SW 1271 (cell line): ENCODE measurements at places on chromosomes 4 and X.

GRCh38 chr4:12963912-12964311 is 520.2 kb downstream of the RAB28 start:
- DNase-seq: no peak

DNA sequence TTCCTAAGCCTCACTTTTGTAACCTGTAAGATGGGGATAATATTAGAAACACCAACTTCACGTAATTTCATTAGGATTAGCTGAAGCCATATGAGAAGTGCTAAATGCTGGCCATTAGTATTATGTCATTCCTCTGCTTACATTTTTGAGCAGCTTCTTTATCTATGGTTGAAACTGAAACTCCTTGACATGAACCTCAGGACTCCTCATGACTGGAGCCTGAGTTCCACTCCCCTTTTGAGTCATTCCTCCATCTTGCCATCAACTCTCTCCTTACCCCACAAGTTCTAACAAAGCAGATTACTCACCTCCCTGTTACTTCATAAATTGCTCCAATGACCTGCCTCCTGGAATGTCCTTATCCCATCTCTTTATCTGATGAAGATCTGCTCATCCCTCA is 123.2 kb upstream of the KCNIP4 start:
- DNase-seq: no peak

- DNase-seq: no peak
Observed at GRCh38 chr4:173013232-173013930, 155.2 kb upstream of the GALNT7 start.

DNA sequence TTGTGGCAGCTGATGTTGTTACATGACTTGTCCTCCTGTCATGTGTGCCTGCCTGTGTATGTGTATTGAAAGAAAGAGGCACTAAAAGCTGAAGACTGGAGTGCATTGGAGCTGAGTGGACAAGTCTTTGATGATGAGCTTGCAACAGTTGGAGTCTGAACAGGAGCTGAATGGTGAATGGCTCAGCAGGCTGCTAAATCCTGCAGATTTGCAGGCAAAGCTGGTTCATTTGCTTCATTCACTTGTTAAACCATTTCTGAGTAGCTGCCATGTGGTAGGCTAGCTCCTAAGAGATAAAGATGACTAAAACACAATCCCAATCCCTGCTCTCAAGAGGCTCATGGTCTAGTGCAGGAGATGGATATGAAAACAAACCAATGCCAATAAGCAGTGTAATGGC is 217.3 kb downstream of the CHRDL1 start:
- no peak for DNase-seq

- no peak for DNase-seq
Observed at GRCh38 chrX:74372272-74372671, 49.0 kb upstream of the SLC16A2 start.

GRCh38 chrX:38805432-38806389 is 4.5 kb downstream of the MID1IP1 start:
- no peak for DNase-seq

- DNase-seq: no peak
Observed at GRCh38 chr4:104747635-104748034, 252.9 kb upstream of the CXXC4 start.

DNA sequence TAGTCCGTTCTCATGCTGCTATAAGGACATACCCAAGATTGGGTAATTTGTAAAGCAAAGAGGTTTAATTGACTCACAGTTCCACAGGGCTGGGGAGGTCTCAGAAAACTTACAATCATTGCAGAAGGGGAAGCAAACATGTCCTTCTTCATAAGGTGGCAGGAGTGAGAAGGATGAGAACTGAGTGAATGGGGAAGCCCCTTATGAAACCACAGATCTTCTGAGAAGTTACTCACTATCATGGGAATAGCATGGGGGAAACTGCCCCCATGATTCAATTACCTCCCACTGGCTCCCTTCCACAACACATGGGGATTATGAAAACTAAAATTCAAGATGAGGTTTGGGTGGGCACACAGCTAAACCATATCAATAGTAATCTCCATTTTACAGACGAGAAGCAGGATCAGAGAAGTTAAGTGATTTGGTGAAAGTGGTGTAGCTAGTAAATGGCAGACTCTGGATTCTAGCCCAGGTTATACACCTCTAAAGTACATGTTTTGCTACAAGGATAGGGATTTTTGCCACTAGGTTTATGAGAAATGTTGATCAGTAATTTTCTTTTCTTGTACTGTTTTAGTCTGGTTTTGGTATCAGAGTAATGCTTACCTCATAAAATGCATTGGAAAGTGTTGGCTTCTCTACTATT is 47.3 kb upstream of the C1GALT1C1 start:
- DNase-seq: no peak

GRCh38 chr4:66160606-66161005 is 490.3 kb upstream of the EPHA5 start:
- DNase-seq: no peak

DNA sequence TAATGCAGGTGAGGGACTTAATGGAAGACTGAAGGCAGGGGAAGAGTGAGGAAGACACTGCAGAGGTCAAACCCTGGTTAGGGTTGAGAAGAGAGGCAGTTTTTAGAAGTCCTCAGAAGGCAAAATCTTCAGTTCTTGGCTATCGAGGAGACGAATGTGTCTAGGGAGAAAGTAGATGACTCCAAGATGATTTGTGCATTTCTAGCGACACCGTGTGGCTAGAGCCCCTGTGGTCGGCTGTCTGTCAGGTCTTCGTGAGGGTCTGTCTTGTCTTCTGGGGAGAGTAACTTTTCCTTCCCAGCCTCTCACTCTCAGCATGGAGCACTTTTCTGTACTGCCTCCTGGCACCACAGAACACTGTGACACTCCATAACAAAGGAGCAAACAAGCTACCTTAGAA is 458.1 kb downstream of the STIM2 start:
- DNase-seq: no peak

DNA sequence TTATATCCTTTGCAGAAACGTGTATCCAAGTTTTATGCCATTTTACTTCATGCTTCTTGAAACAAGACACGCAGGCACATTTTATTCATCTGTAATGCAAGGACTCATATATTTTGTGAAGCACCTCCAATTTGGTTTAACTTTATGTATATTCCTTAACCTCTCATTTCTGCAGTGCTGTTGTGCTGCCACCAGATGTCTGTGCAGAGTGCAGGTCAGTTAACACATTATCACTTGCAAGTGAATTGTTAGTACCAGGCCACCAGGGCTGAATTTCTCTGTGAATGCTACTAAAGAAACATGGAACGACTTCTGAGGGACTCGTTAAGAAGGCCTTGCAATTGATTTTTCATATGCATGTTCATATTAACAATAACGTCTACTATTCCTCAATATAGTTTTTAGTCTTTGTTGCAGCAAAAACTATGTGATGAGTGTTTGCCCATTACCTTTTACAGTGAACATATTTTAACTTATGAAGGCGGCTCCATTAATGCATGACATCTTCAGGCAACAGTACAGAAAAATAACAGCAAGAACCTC is 770.3 kb downstream of the NLGN4X start:
- no peak for DNase-seq

DNA sequence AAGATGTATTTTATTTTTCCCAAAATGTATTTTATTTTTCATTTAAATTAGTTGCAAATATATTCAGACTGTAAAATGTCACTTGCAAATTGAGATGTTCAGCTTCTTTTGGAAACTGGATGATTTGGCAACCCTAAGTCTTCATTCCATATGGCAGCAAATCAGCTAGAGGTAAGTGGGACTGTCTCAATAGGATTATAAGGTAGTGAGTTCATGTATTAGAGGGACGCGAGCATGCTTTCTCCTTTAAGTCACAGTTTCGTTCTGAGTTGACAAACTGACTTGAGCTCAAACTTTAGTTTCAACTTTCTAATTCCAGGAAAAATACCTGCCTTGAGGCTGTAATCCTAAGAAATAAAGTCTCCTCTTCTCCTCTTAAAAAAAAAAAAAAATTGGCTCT is 44.2 kb upstream of the TMEM131L start:
- DNase-seq: no peak

DNA sequence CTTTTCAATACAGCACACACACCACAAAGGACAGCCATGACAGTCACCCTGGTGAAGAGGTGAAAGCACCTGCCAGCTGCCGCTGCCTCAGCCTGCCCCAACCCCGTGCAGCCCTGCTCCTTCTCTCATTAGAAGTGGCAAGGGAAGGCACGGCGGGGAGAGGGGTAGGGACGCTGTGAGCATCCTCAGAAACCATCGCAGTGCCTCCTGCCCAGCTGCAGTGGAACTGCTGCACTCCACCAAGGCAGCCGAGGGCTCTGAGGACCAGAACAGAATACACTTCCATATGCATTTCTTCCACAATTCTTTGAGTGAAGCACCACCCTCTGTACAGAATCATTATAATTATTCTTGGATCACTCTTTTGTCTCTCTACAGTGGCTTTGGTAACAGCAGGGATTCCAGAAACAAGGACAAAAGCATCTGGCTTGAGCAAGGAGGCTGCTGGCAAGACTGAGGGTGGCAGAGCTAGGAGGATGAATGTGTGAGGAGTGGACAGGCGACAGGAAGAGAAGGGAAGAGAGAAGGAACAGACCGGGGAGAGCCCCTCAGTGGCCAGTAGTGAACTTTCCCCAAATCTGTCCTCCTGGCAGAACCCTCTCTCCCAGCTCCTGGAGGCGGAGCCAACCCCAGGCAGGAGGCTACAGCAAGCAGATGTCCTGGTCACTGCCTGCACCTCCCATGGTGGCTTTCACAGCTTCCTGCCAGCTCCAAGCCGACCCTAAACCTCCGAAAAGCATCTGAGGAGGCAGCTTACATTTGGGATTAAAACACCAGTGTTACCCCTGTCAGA is 73.2 kb downstream of the MTNR1A start:
- no peak for DNase-seq
